ENCODE measurements at places on chromosomes 1 and 21.

DNA sequence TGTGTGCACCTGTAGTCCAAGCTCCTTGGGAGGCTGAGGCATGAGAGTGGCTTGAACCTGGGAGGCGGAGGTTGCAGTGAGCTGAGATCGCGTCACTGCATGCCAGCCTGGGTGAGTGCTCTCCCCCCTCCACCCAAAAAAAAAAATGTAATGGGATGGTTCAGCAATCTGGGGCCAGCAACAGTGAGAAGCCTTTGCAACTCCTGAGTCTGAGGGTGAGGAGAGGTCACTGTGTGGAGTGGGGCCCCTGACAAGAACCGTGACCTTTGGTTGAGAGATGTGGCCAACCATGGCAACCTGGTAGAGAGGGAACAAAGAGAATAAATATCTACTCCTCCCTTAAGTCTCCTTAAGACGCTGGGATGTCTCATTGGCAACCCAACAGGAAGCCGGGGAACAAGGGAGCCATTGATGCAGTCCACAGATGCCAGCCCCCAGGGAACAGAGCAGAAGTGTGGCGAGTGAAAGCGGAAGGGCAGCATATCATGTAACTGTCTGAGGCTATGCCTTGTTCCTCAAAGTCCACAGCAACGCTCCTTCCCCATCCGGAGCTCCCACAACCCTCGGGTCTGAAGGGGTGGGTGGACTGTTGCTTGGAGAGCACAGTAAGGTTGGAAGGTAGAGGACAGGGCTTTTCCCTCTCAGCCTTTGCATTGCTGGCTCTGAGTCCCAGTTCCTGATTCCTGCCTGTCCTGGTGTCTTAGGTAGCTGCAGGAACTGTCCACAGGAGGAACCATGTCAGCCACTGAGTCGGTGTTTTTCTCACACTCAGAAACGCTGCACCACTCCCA is 8.3 kb downstream of the TRNP1 start:
- no peak for DNase-seq

DNA sequence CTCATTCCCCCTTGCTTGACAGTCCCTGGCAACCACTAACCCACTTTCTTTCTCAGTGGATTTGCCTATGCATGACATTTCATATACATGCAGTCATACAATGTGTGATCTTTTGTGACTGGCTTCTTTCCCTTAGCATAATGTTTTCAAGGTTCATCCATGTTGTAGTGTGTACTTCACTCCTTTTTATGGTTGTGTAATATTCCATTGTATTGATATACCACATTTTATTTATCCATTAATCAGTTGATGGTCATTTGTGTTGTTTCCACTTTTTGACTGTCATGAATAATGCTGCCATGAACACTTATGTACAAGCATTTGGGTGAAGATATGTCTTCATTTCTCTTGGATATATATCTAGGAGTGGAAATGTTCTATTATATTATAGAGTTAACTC is 127.7 kb upstream of the GRIK3 start:
- no peak for DNase-seq

DNA sequence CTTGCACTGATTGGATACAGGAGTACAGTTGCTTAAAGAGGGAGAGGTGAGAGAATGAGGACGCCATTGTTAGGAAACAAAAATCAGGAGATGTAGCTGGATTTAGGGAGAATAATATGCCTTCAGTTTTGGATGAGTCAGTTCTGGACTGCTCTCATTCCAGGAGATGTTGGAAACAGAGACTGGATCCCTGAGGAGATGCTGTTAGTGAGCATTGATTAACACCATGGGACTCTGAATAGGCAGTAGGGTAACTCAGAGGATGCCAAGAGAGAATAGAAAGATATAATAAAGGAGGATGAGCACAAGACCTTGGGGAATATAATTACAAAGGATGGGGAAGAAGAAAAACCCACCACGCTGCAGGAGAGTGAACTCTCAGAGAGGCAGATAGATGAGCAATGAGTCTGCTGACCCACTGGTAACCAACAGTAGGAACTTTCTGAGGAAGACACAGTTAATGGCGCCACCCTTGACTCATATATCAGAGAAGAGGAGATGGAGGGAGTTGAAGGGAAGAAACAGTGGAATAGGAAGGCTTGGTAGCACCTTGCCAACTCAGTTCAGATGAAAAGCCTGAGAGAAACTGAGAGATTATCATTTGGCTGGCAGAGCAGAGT is 10.5 kb downstream of the KCNJ15 start:
- no peak for DNase-seq

DNA sequence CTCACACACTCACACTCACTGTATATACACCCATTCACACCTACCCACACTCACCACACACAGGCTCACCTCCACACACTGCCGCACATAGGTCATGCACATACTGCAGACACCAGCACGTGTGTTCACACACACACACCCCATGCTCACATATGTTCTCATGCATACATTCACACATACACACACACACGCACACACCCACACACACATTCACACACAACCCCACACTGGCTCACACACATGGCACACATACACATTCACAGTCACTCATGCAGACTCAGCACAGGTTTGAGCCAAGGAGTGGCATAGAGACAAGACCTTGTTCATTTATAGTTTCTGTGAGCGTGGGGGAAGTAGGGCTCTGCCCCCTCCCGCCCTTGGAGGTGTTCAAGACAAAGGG is 41.1 kb upstream of the SLC30A1 start:
- DNase-seq = no peak

DNA sequence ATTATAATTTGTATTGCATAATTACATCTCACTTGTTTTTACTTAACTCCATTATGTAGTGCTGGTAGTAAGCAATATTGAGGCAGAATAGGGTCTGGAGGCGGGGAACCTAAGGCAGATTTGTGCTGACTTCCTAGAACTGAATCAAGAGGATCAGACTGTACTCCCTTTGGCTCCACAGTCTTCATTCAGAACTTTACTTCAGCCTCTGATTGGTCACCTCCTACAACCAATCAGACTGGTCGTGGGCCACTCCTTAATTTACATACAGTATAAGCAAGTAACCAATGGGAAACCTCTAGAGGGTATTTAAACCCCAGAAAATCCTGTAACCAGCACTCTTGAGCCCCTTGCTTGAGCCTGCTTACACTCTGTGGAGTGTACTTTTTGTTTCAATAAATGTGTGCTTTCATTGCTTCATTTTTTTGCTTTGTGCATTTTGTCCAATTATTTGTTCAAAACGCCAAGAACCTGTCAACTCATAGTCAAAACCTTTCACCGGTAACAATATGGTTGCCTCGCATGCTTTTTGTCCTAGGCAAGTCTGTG is 31.6 kb downstream of the ZBTB8OS start:
- no peak for DNase-seq

DNA sequence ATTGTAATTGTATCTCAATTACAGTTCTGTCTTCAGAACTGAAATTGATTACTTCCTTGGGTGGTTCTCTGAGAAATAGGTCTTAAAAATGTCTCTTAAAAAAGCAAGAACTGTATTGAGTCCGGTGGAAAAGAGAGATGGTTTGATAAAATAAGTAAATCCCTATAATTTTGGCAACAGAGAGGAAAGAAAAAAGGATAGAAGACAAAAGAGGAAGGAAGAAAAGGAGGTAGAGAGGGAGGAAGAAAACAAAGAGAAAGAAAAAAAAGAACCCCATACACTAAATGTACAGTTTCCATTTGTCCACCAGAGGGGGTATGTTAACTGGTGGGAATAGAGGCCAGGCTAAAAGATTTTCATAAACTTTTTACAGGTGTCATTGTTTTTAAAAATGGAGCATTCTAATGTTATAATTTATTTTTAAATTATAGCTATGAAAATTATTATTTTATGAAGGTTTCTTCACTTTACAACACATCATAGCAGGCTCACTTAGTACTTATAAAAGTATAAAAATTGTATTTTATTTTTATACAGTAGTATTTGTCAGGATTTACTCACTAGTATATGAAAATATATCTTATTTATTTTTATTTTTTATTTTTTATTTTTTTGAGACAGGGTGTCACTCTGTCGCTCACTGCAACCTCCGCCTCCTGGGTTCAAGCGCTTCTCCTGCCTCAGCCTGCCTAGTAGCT is 2.1 kb upstream of the UBE2T start:
- no peak for DNase-seq

DNA sequence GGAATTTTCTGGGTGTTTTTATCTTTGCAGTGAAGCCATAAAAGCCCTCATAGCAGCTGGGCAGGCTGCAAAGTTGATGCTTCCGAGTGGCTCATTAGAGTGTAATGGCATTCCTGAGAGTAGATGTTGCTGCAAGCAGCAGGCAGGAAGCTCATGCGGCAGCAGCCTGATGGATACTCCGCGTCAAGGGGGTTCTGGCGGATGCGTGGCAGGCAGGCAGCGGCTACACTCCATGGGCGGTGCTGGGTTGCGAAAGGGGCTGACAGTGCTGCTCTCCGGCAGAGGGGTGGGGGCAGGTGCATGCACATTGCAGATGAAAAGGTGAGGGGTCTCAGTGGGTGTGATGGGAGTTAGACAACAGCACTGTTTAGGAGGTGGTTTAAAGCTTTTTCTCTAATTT is 93.2 kb upstream of the AJAP1 start:
- DNase-seq = no peak

GRCh38 chr1:63906047-63906704 is 132.4 kb downstream of the ROR1 start:
- DNase-seq = no peak

- no peak for DNase-seq
Measured at GRCh38 chr1:23286401-23286800, 57.7 kb downstream of the HNRNPR start.

- DNase-seq = no peak
Measured at GRCh38 chr21:36004441-36004840, 55.9 kb downstream of the SETD4 start.

- no peak for DNase-seq
Measured at GRCh38 chr1:67536957-67537666, 106.9 kb upstream of the SERBP1 start.

GRCh38 chr1:29698033-29698432 is 461.7 kb downstream of the PTPRU start:
- DNase-seq = no peak

GRCh38 chr1:233224311-233224710 is 71.2 kb downstream of the PCNX2 start:
- no peak for DNase-seq

DNA sequence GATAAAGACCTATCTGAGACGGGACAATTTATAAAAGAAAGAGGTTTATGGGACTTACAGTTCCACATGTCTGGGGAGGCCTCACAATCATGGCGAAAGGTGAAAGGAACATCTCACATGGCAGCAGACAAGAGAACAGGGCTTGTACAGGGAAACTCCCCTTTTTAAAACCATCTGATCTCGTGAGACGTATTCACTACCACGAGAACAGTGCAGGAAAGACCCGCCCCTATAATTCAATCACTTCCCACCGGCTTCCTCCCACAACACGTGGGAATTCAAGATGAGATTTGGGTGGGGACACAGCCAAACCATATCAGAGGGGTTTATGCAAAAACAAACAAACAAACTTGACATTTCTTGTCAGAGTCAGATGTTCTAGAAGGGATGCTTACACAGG is 89.7 kb downstream of the PLPP3 start:
- no peak for DNase-seq

GRCh38 chr1:1032424-1032823 is 12.5 kb downstream of the AGRN start:
- no peak for DNase-seq

DNA sequence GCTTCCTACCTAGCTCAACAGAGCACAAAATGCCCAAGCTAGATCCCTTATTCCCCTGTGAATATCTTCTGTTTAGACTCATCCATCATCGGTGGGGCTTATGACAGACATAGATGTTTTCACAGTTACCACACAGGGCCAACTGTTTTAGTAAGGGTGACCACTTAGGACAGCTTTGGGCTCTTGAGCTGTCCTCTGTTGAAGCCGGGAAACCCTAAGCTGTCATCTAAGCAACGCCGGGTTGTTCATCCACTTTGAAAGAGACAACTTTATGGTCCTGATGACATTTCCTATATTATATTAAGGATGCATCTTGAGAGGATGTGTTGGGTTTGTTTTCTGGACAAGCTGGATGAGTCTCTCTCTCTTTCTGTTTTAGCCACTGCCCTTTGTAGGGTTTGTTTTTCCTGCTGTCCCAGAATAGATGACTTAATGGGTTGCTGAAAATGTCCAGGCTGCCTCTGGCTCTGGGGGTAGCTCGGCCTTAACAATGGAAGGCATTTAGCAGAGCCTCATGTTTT is 110.5 kb upstream of the UBE2U start:
- no peak for DNase-seq

Measured in stimulated activated CD8-positive, alpha-beta memory T cell treated with anti-CD3 and anti-CD28 coated beads, Interleukin-12 subunit alpha, Interleukin-12 subunit beta, amount 100 ng/mL, for 1 hour (primary cell).